H9 (cell line): ENCODE measurements at places on chromosomes 2 and 18. TPM values are rescaled to one million over a fixed set of nuclear protein-coding genes. Genes with fewer than 3 reads are reported as not detected.

- no peak for DNase-seq
Measured at GRCh38 chr2:123080331-123080730, 944.8 kb upstream of the CNTNAP5 start.

DNA sequence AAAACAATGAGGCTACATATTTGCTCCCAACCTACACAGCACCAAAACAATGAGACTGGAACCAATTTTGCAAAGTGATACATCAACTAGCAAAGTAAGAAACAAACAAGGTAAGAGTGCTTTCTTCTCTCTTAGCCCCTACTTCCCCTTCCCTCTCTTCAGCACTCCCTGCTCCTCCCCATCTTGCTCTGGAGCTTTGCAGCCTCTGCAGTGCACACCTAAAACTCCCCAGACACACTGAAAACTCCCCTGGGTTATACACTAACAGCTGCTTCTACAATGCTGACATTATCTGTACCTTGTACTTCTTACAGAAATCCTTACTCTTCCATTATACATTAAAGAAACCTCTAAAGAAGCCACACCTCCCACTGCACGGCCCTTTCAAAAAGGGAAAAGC lies 93.7 kb downstream of the RBMS1 start:
- no peak for DNase-seq

GRCh38 chr2:60485550-60485949 lies 67.9 kb downstream of the BCL11A start:
- DNase-seq: no peak

The C2orf81 gene
- 2.4 and 3.5 TPM in 2 replicates for total RNA-seq

The TRAPPC12 gene
- total RNA-seq: 79.3 and 86.0 TPM in 2 replicates

DNA sequence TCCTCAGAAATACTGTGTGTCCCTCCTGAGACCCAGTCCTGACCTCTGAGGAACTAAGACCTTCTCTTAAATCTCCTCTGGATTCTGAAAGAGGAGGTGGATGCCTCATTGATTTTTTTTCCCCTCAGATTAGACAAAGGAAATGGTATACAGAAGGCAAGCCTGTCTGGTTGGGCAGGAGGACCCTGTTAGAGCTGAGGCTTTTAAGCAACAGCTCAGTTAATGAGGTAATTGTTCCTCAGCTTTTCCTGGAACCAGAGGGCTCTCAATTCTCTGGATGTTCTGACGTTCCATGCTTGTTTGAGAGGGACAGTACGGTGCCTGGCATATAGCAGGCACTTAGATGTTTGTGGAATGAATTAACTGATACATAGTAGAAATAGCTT lies 61.7 kb upstream of the MCFD2 start:
- no peak for DNase-seq

The UGT1A4 gene
- total RNA-seq: not detected in 2 replicates

The WDSUB1 gene
- 5.5 and 6.2 TPM in 2 replicates for total RNA-seq

DNA sequence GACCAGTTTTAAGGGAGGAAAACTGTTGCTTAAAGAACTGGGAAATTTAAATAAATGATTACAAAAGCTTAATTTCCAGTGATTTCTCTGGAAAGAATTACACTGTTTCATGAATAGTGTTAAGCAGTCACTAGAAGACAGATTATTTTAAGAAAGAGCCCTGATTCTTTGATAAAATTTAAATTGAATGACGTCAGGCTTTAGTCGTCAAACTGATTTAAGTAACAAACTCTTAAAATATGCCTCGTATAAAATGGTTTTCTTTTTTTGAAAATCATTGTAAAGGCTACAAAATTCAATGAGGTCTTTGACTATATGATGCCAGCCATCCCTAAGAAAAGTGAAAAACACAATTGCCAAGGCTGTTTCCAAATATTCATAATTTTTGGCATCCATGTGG lies 465.0 kb downstream of the NR4A2 start:
- DNase-seq: no peak

The AQP4 gene
- 0.31 and 0.42 TPM in 2 replicates for total RNA-seq

DNA sequence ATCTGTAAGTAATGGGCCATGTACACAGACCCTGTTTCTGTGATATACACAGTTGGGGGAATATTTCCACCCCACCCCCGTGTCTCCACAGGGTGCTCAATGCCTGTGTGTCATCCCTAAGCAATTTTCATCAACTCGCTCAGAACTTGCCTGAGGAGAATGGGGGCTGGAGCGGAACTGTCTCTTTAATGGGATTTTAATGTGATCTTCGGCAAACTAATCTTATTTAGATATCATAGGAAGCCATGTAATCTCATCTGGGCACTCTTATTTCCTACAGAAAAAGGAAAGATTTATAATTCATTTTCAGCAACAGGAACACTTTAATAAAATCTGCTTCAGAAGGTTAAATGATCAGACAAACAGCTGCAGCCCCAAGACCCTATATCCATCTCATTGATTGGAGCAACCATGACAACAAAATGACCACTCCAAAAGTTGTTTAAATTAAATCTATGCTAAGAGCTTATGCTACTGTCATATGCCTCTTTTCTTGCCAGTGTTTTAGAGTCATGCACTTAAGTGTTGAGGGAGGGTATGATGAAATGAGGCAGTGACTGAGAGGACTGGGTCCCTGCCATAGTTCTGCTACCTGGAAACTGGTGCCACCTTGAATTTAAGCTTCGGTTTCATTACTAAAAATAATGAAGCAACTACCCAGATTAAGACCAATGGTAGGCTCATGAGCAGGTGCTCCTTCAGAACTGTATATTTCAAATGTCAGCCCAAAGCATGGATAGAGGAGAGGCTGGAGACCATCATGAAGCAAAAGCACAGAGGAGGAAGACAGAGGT lies 183.1 kb upstream of the DDX18 start:
- DNase-seq: no peak

The PTPN18 gene
- total RNA-seq: 13.0 and 16.3 TPM in 2 replicates

GRCh38 chr18:77030201-77030600 lies 102.4 kb downstream of the MBP start:
- no peak for DNase-seq

The MBP gene
- total RNA-seq: 5.2 and 8.6 TPM in 2 replicates

The CPLX4 gene
- not detected in 2 replicates for total RNA-seq

- DNase-seq: peak; percentile 81
Measured at GRCh38 chr18:79567481-79568147, 112.0 kb upstream of the CTDP1 start.

GRCh38 chr2:199556527-199557285 lies 99.0 kb upstream of the SATB2 start:
- no peak for DNase-seq

DNA sequence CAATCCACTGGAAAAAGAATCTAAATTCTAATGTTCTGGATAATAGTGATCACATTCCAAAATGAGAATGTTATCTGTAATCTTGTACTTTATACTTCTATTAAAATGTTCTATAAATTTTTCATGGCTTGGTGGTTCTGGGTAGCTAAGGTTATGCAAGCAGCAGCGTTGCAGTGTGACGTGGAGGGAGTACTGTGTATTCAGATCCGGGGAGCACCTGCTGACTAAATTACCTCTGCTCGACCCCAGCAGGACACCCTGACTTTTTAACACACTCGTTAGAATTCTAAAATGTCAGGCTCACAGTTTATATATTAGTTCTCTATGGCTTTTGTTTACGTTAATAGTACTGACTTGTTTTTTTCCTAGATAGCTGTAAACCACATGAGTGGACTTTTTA lies 13.0 kb downstream of the ATIC start:
- no peak for DNase-seq
